Brain (organoid and tissue), 16 donors: ENCODE measurements at places on chromosomes 2 and 18.

GRCh38 chr2:74550231-74550630 lies 3.5 kb downstream of the LOXL3 start:
- DNase-seq = no peak

GRCh38 chr2:239298116-239298804 lies 102.6 kb downstream of the HDAC4 start:
- no peak for DNase-seq

DNA sequence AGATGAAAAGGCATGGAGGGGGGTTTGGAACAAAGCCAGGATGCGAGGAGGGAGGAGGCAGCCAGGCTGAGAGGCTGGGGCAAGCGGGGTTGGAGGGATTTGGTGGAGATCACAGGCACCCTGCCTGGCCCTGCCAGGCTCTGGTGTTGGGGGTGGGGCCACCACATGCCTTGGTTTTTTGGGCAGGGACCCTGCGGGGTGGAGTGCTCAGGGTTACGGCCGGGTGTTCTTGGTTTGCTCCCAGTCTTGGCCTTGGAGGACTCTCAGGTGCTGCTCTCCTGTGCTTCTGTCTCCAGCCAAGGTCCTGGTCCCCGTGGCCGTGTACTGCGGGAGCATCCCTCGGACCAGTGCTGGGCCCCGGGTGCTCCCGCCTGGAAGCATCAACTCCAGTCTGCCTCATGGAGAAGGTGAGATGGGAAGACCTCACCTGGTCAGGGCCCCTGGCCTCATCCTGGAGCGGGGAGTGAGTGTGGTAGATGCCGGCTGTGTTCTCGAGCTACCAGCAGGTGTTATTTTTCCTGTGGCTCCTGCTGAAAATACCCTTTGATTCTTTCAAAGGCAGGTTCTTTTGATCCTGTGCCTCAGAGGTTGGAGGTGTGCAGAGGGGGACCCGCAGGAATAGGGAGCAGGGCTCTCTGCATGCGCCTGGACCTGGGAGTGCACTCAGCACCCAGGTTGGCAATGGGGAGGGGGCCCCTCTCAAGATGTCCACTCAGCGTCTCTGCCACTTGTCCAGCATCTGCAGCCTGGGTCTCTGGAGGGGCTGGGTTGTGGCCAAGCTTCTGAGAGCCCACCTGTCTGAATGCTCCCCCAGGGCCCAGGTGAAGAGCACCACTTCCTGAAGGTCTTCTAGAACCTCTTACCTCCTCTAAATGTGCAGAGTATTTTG lies 17.0 kb downstream of the TOGARAM2 start:
- no peak for DNase-seq

DNA sequence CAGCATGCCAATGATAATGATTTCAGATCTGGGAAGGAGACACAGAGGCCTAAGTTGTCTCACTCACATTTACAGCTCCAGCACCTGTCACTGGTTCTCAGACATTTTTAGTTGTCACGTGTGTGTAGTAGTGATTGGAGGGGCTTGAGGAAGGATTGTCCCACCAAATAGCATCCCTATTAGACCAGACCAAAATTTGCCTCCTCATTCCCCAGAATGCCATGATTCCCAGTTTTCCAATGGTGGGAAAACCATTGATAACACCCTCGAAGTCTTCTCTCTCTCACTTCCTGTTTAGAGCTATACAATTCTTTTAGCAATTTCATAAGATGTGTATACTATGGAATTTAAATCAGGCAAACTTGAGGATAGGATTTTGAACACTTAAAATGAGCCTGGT lies 52.5 kb downstream of the CCDC141 start:
- no peak for DNase-seq

GRCh38 chr2:133255360-133255759 lies 312.9 kb downstream of the NCKAP5 start:
- no peak for DNase-seq

- DNase-seq = no peak
Observed at GRCh38 chr2:127843677-127844076, 14.3 kb downstream of the POLR2D start.

- DNase-seq = no peak
Observed at GRCh38 chr2:21451403-21451802, 327.6 kb downstream of the TDRD15 start.

GRCh38 chr2:168819050-168819715 lies 16.7 kb downstream of the NOSTRIN start:
- peak; percentile 77 for DNase-seq

- DNase-seq = no peak
Observed at GRCh38 chr2:61181382-61182058, 19.5 kb downstream of the C2orf74 start.
